ENCODE measurements at places on chromosomes 1 and 21.

DNA sequence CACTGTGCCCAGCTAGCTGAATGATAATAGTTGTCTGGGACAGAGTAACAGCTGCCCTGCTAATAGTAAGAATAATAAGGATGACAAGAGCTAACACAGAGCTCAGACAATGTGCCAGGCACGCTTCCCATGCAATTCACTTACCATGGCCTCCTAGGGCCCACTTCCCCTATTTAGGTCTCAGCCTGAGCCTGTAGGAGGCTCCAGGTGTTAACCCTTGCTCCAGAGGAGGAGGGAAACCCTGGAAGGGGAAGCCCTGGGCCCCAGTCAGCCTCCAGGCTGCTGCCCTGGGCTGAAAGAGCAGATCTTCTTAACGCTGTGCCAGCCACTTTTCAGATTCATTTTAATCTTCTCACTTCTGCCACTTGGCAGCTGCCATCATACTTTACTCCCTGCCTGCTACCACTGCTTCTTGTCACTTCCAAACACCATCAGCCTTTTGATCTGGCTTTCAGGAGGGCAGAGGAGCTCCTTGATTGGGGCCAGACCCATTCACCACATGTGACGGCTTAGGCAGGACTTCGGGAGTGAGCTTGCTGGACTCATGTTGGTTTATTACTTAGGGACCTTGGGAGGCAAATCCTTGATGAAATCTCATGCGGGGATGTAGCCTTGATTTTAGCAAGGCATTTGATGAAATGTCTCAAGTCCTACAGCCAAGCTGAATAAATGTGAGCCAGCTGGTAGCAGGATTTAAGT is 66.7 kb upstream of the PARP1 start:
- no peaks in the 10 kb centered on the region for H3K36me3 ChIP-seq
- H3K27me3 ChIP-seq, result no peaks in the 10 kb centered on the region
- no peak overlapping the region for H3K27ac ChIP-seq
- no peak overlapping the region for H3K4me3 ChIP-seq

GRCh38 chr1:36322786-36323635 is 434 bp downstream of the EVA1B start:
- no peaks in the 10 kb centered on the region for H3K27me3 ChIP-seq
- DNase-seq, result peak; percentile 16
- peak overlapping the region; percentile 61 for H3K4me3 ChIP-seq
- H3K4me1 ChIP-seq, result peaks cover 42% of the 10 kb centered on the region

DNA sequence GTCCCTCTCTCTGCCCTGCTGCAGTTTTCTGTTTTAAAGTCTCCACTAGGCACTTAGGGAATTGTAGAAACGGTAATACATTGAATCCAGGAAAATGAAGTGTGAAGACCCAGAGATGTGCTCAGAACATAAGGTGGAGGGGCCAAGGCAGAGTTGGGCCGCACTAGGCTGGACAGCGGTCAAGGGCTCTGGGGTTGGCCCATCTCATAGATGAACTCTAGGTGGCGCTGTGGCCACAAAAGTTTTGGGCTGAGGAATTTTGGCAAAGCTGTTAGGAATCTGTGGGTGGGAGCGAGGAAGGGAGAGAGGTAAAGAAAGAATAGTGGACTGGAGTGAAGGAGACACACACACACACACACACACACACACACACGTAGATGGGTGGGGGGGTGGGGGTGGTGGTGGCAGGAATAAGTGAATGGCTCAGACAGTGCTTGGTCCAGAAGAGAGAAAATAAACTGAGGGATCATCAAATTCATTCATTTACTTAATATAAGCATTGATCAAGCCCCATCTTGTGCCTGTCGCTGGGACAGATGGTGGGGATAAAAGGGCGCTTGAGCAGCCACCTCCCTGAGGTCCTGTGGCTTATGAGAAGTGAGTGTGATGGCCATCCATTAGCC is 258.5 kb downstream of the TRABD2B start:
- no peak overlapping the region for H3K27ac ChIP-seq
- no peaks in the 10 kb centered on the region for H3K36me3 ChIP-seq
- H3K4me3 ChIP-seq, result no peak overlapping the region
- DNase-seq, result no peak
- H3K4me1 ChIP-seq, result no peaks in the 10 kb centered on the region

GRCh38 chr1:209766051-209766450 is 10.2 kb downstream of the TRAF3IP3 start:
- no peak overlapping the region for H3K4me3 ChIP-seq
- DNase-seq, result peak; percentile 42
- peaks cover 67% of the 10 kb centered on the region for H3K36me3 ChIP-seq
- no peaks in the 10 kb centered on the region for H3K27me3 ChIP-seq

GRCh38 chr1:207243442-207244408 is 77.8 kb upstream of the CD55 start:
- no peak for DNase-seq
- no peak overlapping the region for H3K27ac ChIP-seq
- H3K4me3 ChIP-seq, result no peak overlapping the region
- H3K36me3 ChIP-seq, result no peaks in the 10 kb centered on the region
- no peaks in the 10 kb centered on the region for H3K4me1 ChIP-seq

DNA sequence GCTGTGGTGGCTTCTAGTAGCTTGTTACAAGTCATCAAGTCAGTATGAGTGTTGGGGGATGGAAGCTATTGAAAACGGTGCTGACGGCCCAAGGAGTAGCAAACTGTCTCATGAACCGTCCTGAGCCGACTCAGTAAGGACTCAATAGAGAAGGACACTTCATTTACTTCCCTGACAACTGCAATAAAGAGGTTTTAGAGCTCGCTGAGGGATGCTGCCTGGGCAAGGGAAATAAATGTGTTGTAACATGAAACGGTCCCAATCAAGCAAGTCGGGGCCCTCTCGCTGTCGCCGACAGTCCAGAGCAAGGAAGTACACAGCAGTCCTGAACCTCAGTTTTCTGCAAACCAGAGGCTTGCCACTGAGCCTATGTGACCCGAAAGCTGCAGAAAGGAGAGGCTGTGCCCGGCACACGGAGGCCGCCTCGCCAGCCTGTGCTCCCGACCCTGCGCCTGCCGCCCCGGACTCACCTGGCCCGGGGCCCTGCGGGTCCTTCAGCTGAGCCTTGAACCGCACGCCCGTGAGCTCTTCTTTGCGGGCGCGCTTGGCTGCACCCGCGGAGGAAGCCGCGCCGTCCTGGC is 423 bp downstream of the URB1 start:
- H3K36me3 ChIP-seq, result peaks cover 13% of the 10 kb centered on the region
- peaks cover 30% of the 10 kb centered on the region for H3K4me1 ChIP-seq
- no peak for DNase-seq
- H3K27ac ChIP-seq, result no peak overlapping the region

GRCh38 chr1:100187912-100188311 is 9.9 kb upstream of the LRRC39 start:
- no peak overlapping the region for H3K27ac ChIP-seq
- no peaks in the 10 kb centered on the region for H3K4me1 ChIP-seq
- no peaks in the 10 kb centered on the region for H3K27me3 ChIP-seq
- DNase-seq, result no peak
- peaks cover 4% of the 10 kb centered on the region for H3K36me3 ChIP-seq

GRCh38 chr1:203551550-203551949 is 57.6 kb downstream of the OPTC start:
- no peaks in the 10 kb centered on the region for H3K4me1 ChIP-seq
- no peak for DNase-seq
- no peak overlapping the region for H3K27ac ChIP-seq

GRCh38 chr1:206507284-206508129 is at the start of gene RASSF5:
TSS of gene RASSF5 (plus strand) at chr1:206507531. CDS start at chr1:206507603, 72 bp downstream.
- DNase-seq, result peak; percentile 85
- H3K4me1 ChIP-seq, result peaks cover 37% of the 10 kb centered on the region
- peak within 1 kb of the TSS; percentile 71 for H3K4me3 ChIP-seq
- H3K27ac ChIP-seq, result no peak within 1 kb of the TSS
- peaks cover 4% of the 10 kb centered on the region for H3K27me3 ChIP-seq

DNA sequence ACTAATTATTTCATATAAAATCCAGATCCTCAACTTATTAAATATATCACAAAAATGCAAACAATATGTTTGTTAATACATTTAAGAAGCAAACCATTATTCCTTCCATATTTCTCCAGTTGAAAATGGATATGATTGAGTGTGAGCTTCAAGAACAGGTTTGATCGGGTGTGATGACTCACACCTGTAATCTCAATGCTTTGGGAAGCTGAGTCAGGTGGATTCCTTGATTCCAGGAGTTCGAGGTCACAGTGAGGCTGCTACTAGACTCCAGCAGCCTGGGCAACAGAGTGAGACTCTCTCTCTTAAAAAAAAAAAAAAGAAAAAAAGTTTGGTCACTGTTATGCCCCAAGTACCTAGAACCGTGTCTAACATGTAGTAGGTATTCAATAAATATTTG is 42.9 kb upstream of the RRP15 start:
- H3K36me3 ChIP-seq, result no peaks in the 10 kb centered on the region
- no peak overlapping the region for H3K4me3 ChIP-seq
- H3K27me3 ChIP-seq, result no peaks in the 10 kb centered on the region
- no peak overlapping the region for H3K27ac ChIP-seq
- DNase-seq, result no peak
- no peaks in the 10 kb centered on the region for H3K4me1 ChIP-seq

- H3K36me3 ChIP-seq, result peaks cover 64% of the 10 kb centered on the region
- no peak for DNase-seq
- no peak overlapping the region for H3K27ac ChIP-seq
These were observed 3.9 kb downstream of the CLK2 start for GRCh38 chr1:155269381-155269780.

DNA sequence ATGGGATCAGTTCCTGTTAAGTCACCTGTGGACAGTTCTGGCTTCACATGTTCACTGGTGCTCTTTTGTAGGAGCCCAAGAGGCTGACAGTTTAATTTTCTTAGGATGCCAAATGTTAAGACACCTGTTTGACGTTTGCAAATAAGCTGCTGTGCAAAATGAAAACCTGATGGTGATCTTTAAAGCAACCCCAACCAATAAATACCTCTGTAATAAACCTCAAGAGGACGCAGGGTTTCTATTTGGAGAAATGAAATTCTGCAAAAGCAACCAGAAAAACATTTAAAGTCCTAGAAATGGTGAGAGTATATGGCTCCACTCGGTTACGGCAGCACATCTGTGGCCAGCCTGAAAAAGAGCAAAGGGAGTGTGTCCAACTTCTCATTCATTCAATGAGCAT is 5.7 kb upstream of the RHEX start:
- H3K27ac ChIP-seq, result no peak overlapping the region
- peaks cover 11% of the 10 kb centered on the region for H3K4me1 ChIP-seq
- no peak overlapping the region for H3K4me3 ChIP-seq
- H3K27me3 ChIP-seq, result no peaks in the 10 kb centered on the region
- H3K36me3 ChIP-seq, result no peaks in the 10 kb centered on the region
- no peak for DNase-seq

GRCh38 chr1:59481881-59482505 is 185.1 kb downstream of the FGGY start:
- no peaks in the 10 kb centered on the region for H3K36me3 ChIP-seq
- DNase-seq, result no peak
- H3K4me3 ChIP-seq, result no peak overlapping the region
- no peaks in the 10 kb centered on the region for H3K27me3 ChIP-seq
- no peaks in the 10 kb centered on the region for H3K4me1 ChIP-seq
- no peak overlapping the region for H3K27ac ChIP-seq

DNA sequence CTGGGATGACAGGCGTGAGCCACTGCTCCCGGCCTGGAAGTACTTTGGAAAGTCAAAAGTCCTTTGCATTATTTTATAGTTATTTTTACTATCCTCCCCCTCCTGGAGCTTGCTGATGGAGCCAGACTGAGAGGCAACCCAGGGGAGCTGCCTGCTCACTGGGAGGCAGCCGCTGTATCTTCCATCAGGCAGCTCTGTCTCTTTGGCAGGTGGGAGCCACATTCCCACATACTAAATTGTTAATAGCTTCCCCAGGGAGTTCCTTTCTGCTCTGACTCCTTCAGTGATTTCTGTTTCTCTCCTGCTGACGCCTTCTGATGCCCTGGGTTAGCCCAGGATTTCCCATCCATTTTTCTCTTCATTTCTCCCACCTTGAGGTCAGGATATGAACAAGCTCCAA is 4.9 kb upstream of the OPRD1 start:
- H3K36me3 ChIP-seq, result no peaks in the 10 kb centered on the region
- no peak overlapping the region for H3K27ac ChIP-seq
- peaks cover 9% of the 10 kb centered on the region for H3K27me3 ChIP-seq

- no peaks in the 10 kb centered on the region for H3K4me1 ChIP-seq
- H3K4me3 ChIP-seq, result no peak overlapping the region
- no peak overlapping the region for H3K27ac ChIP-seq
- no peak for DNase-seq
- H3K27me3 ChIP-seq, result no peaks in the 10 kb centered on the region
These were observed 214.1 kb downstream of the NUF2 start for GRCh38 chr1:163535807-163536206.

DNA sequence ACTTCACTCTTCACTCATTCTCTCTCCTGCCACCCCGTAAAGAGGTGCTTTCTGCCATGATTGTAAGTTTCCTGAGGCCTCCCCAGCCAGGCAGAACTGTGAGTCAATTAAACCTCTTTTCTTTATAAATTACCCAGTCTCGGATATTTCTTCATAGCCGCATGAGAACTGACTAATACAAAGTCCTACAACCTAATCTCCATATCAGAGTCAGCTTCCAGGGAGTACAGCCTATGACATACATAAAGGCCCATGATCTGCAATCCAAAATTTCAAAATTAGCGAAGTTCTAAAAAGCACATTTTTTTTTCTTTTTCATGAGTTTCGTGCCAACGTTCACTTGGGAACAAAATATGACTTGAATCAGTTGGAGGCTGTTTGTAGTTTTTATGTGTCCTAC is 256.9 kb upstream of the DUSP10 start:
- H3K27ac ChIP-seq, result no peak overlapping the region
- H3K36me3 ChIP-seq, result no peaks in the 10 kb centered on the region
- no peaks in the 10 kb centered on the region for H3K4me1 ChIP-seq
- DNase-seq, result no peak
- no peaks in the 10 kb centered on the region for H3K27me3 ChIP-seq
- no peak overlapping the region for H3K4me3 ChIP-seq

GRCh38 chr1:205597691-205598314 is 34.0 kb downstream of the ELK4 start:
- no peak for DNase-seq
- H3K36me3 ChIP-seq, result peaks cover 31% of the 10 kb centered on the region
- no peak overlapping the region for H3K4me3 ChIP-seq
- no peaks in the 10 kb centered on the region for H3K27me3 ChIP-seq
- peaks cover 11% of the 10 kb centered on the region for H3K4me1 ChIP-seq

GRCh38 chr1:10761503-10762152 is 34.8 kb downstream of the CASZ1 start:
- H3K27ac ChIP-seq, result no peak overlapping the region
- no peaks in the 10 kb centered on the region for H3K36me3 ChIP-seq
- no peak for DNase-seq
- no peak overlapping the region for H3K4me3 ChIP-seq
- H3K4me1 ChIP-seq, result peaks cover 8% of the 10 kb centered on the region
- no peaks in the 10 kb centered on the region for H3K27me3 ChIP-seq

- H3K4me3 ChIP-seq, result no peak overlapping the region
- no peak for DNase-seq
- no peaks in the 10 kb centered on the region for H3K4me1 ChIP-seq
- no peaks in the 10 kb centered on the region for H3K36me3 ChIP-seq
These were observed 70.8 kb downstream of the UBE2T start for GRCh38 chr1:202270871-202271326.

DNA sequence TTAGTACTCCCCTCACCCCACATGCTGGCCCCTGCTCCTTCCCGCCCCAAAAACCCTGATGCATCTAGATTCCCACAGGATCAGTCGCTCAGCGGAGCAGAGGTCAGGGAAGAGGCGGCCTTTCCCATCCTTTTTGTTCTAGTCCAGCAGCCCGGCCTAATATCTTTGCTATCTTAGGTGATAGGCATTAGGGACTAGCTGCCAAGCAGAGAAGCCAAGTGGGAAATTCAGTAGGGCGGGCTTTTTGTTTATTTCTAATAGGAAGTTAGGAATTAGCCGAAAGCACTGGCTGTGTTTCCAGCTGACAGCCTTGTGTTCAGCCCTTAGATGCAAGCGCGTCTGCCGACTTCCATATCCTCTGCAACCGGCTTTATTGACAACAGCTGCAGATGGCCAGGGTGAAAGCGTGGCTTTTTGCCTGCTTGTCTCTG is 59.0 kb upstream of the BCAR3 start:
- no peaks in the 10 kb centered on the region for H3K4me1 ChIP-seq
- H3K27ac ChIP-seq, result no peak overlapping the region
- H3K4me3 ChIP-seq, result no peak overlapping the region
